Urinary bladder (tissue), 4 donors: ENCODE measurements at places on chromosomes 11 and 22. TPM values are rescaled to one million over a fixed set of nuclear protein-coding genes. Genes with fewer than 3 reads are reported as not detected.

DNA sequence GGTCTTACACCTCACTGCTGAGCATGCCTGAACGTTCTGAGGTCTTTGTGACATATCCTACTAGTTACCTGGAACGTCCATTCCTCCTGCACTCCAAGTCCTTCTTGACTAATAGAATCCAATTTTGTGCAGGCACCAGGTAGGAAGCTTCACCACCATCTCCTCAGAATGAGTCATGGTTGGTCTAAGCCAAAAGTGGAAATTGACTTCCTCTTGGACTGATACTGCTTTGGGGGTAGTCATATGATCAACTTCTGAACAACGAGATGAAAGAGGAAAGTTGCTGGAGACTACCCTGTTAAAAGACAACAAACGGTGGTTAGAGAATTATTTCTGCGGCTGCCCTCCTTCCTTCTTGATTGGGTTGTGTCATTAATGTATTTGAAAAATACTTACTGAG is 374.2 kb upstream of the LARGE1 start:
- no peak for DNase-seq

P2RY6 gene
- total RNA-seq: 0.90 TPM

DNA sequence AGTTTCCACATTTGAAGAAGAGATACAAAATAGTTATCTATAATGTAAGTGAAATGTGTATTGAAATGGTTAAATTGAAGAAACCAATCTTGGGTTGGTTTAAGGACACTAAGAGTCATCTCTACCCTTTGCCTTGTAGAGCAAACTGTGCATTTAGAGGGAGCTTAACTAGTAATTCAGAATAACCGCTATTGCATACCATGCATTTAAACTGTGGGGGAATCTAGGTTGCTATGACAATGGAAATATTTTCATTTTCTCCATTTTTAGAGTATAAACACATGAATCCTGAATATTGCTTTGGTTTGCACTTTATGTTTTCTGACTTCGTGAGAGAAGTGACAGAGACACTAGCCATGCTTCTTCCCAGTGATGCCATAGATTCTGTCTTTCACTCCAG is 39.7 kb downstream of the FAT3 start:
- no peak for DNase-seq

UBQLN3 gene
- 0.58 TPM for total RNA-seq

DNA sequence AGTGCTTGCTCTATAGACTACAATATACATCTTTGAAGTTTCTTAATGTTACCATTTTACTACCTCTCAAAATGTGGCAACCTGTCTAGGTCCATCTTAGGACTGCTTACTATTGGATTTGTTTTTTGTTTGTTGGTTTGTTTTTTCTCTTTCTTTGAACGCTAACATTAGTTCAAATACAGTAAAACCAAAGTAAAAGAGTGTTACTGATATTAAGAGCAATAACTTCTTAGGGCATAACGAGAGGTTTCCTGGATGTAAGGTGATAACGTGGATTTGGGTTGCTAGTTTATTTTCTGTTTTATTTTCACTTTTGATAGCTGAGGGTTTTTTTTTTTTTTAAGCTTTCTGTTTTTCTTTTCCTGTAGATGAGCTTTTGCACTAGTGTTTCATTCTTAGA is 43.6 kb downstream of the TMEM135 start:
- no peak for DNase-seq

- DNase-seq: no peak
Observed at GRCh38 chr11:71246559-71246958, 5.8 kb downstream of the SHANK2 start.

DNA sequence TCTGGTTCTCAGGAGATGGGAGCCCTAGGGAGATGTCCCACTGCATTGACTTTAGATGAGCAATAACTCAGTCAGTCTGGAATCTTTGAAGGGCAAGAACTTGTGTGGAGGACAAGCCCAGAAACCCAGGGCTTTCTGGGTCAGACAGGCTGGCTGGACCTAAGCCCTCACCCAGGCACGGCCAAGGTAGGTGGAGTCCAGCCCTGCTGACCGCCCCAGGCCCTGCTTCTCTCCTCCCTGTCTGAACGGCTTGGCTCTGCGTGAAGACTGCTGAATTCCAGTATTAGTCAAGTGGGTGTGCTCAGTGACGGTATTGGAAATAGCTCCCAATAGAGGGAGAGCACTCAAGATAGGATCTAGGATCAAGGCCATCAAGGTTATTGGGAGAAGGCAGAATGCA is 6.1 kb downstream of the CXCR5 start:
- no peak for DNase-seq

GRCh38 chr22:47398921-47399790 is 636.7 kb downstream of the TBC1D22A start:
- DNase-seq: no peak

DNA sequence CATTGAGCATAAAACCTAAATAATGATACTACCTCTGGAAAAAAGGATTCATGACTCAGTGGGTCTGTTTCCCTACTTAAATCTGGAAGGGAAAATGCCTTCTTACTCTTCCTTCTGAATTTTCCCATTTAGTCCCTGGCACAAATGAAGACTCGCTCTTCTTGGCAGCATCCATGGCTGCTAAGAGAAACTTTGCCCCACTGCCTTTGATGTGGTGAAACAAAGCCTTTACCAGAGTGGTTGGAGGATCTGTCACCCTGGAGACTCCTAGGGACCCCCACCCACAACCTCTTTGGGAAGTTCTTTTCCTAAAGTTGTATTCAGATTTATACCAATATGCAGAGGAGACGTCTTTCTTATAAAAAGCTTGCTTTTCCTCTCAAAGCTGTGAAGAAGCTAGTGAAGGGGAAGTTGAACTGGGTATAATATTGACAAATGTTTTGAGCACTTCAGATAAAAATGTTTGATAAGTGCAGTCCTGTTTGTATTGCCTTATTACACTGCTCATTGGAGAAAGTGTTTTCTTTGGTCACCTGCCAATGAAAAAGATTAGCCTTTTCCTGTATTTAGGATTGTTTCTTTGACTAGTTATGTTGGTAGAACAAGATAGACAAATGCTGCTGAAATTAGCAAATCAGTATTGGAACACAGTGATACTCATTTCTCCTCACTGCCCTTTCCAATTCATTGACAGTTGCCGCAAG is 77.3 kb downstream of the ARFGAP2 start:
- no peak for DNase-seq

DNA sequence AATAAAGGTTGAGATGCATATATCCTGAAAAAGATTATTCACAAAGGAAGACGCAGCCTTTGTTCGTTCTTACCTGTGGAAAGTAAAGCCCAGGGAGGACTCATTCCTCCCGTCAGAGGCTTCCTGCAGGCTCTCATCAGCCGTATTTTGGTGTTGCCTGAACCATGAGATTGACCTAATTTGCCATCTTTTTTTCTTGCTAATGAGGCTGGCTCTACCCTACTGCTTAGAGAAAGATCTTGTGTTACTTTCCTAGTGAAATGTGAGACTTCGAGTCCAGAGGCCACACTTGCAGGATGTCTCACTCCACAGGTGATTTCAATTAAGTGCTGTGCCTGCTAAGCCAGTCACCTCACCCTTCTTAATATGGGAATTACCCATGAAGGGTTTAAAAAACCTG is 269.9 kb downstream of the NTM start:
- no peak for DNase-seq

SPDYC gene
- total RNA-seq: not detected

- no peak for DNase-seq
Observed at GRCh38 chr22:23705358-23705757, 14.5 kb downstream of the RGL4 start.

- no peak for DNase-seq
Observed at GRCh38 chr11:10528121-10528520, 12.9 kb downstream of the RNF141 start.

DNA sequence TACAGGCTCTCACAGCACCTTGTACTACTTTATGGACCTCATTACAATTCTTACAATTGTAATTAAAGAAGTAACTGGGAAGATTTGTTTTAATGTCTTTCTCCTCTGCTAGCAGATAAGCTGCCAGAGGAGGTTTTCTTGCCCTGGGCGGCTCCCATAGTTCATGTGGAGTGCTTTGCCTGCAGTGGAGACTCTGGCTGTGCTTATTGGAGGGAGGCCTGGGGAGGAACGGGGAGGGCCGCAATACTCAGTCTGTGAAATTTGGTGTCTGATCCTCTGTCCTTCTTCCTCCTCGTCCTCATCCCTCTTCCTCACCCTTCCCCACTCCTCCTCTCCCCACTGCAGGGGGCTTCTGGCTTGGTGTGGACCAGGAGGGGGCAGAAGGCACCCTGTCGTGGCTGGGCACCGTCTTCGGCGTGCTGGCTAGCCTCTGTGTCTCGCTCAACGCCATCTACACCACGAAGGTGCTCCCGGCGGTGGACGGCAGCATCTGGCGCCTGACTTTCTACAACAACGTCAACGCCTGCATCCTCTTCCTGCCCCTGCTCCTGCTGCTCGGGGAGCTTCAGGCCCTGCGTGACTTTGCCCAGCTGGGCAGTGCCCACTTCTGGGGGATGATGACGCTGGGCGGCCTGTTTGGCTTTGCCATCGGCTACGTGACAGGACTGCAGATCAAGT is 5.6 kb downstream of the SLC35C1 start:
- DNase-seq: no peak

- DNase-seq: no peak
Observed at GRCh38 chr22:49106096-49106841, 721.4 kb downstream of the BRD1 start.

GRCh38 chr11:119608201-119608600 is 120.8 kb downstream of the NECTIN1 start:
- DNase-seq: no peak

DNA sequence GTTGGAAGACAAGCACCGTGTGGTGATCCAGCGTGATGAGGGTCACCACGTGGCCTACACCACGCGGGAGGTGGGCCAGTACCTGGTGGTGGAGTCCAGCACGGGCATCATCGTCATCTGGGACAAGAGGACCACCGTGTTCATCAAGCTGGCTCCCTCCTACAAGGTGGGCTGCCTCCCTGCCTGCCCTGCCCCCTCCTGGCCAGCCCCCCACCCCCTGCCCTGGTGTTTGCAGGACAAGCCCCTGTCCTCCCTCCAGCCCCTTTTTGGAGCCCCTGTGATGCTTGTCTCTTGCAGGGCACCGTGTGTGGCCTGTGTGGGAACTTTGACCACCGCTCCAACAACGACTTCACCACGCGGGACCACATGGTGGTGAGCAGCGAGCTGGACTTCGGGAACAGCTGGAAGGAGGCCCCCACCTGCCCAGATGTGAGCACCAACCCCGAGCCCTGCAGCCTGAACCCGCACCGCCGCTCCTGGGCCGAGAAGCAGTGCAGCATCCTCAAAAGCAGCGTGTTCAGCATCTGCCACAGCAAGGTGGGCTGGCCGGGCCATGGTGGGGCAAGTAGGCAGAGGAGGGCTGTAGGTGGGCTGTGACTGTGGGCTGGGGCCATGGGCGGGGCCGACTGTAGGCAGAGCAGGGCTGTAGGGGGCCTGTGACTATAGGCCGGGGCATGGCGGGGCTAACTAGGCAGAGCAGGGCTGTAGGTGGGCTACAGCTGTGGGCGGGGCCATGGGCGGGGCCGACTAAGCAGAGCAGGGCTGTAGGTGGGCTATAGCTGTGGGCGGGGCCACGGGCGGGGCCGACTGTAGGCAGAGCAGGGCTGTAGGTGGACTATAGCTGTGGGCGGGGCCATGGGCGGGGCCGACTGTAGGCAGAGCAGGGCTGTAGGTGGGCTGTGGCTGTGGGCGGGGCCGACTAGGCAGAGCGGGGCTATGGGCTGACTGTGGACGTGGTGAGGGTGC is 13.6 kb downstream of the MUC2 start:
- DNase-seq: no peak

GRCh38 chr11:75734491-75735180 is 17.0 kb downstream of the MOGAT2 start:
- DNase-seq: no peak

ZBED5 gene
- total RNA-seq: 73.8 TPM

DNA sequence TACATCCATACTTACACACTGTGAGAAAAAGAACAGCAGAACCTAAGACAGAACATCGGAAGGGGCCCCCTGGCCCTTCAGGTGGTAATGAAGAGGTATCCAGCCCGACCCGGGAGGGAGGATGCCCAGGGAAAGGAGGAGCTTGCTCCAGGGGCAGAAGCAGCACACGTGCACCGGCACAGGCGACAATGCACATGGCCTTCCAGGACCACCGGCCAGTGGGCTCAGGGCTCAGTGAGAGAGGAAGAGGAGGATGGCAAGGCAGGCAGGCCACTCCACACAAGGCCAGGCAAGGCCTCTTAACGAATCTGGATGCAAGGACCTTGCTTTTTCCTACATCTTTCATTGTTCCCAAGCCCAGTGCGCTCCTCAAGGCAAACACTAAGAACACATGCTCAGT is 52.6 kb downstream of the MICAL3 start:
- DNase-seq: no peak

- no peak for DNase-seq
Observed at GRCh38 chr11:126823274-126823673, 177.3 kb downstream of the KIRREL3 start.

GRCh38 chr11:66340596-66341501 is 4.1 kb downstream of the BRMS1 start:
- DNase-seq: no peak

- DNase-seq: no peak
Observed at GRCh38 chr22:24370401-24370800, 57.0 kb upstream of the ADORA2A start.

FIBIN gene
- 46.9 TPM for total RNA-seq
